ENCODE measurements at places on chromosomes 16 and 17.

DNA sequence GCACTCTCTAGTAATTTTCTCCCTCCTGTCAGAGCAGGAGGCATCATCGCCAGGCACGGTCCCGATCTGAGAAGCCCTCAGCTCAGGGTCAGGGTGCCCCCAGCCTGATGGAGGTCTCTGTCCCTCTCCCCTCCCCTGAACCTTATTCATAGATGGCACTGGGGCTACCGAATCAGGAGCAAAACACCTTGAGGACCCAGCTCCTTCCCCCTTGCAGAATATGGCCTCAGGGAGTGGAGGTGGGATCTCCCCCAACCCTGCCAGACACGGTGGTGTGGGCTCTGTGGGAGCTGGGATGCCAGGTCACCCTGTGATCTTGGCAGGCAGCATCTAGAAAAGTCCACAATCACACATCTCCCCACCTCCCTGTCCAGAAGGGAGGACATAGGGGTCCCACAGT is 2.5 kb downstream of the CPNE2 start:
- no peak for DNase-seq

- DNase-seq = no peak
Measured at GRCh38 chr16:51002881-51003490, 148.1 kb downstream of the SALL1 start.

DNA sequence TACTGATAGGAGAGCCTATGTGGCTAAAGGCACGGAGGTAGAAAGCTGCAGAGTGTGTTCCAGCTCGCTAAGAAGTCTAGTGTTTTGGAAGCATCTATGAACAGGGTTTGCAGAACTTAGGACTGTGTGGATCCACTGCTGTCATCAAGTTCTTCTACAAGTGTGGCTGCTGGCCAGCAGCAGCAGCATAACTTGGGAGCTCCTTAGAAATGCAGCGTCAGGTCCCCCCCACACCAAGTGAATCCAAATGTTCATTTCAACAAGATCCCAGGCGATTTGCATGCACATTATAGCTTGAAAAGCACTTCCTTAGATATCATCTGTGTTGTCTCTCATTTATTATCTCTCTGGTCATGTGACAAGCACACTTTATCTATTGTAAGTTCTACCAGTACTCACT is 131.9 kb upstream of the SHISA6 start:
- no peak for DNase-seq

DNA sequence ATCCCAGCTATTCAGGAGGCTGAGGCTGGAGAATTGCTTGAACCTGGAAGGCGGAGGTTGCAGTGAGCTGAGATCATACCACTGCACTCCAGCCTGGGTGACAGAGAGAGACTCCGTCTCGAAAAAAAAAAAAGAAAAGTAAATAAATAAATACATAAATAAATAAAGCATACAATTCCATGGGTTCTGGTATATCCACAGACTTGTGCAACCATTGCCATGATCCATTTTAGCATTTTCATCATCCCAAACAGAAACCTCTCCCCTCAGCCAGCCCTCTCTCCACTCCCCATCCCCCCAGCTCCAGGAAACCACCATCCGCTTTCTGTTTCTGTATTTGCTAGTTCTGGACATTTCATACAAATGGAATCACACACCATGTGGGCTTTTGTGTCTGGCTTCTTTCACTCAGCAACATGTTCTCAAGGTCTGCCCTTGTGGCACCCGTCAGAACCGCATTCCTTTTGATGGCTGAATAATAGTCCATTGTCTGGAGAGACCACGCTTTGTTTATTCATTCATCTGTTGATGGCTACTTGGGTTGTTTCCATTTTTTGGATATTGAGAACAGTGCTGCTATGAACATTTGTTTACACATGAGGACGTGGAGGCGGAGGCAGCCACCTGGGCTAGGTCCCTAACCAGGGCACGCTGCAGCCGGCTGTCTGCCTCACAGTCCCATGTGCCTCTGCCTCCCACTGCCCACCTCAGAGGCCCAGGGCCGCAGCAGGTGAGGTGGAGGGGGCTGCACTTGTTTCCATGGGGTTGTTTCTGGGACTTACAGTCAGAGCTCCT is 76.2 kb downstream of the NT5M start:
- DNase-seq = no peak

- DNase-seq = peak; percentile 59
Measured at GRCh38 chr17:17694169-17695081, 13.2 kb downstream of the RAI1 start.

GRCh38 chr16:25093208-25094061 is 18.1 kb upstream of the LCMT1 start:
- no peak for DNase-seq

DNA sequence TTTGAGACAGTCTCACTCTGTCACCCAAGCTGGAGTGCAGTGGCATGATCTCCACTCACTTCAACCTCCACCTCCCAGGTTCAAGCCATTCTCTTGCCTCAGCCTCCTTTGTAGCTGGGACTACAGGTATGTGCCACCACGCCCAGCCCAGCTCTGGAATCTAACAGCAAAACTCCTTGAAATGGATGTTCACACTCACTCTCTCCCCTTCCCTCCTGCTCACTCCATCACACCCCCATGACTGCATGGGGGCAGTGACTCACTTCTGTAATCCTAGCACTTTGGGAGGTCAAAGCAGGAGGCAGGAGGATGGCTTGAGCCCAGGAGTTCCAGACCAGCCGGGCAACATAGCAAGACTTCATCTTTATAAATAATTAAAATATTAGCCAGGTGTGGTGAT is 11.1 kb upstream of the TFAP4 start:
- DNase-seq = no peak

- no peak for DNase-seq
Measured at GRCh38 chr17:11545696-11546095, 52.6 kb upstream of the DNAH9 start.

DNA sequence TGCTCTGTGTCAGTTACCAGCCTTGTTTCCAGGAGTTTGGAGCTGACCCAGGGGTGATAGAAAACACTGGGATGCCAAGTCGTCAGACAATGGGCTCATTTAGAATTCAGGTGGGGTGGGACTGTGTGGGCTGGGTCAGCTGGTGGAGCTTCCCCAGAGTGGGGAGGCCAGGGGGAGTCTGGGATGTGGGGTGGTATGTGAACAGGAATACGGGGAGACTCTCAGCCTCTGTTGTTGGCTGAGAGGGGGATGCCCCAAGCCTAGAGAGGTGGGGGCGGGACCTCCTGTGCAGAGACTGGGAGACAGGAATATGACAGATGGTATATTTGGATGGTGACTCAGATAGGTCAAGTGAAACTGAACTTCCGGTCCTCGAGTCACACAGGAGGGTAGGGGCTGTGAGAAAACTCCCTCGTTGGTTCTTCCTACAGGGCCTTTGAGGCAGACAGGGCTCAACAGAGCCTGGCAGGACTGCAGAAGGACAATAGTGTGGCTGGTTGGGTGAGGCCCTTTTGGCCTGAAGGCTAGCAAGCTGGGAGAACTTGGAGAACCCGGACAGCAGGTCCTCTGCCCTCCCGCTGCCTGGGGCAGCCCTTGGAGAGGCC is 23.7 kb downstream of the CDH1 start:
- DNase-seq = no peak

DNA sequence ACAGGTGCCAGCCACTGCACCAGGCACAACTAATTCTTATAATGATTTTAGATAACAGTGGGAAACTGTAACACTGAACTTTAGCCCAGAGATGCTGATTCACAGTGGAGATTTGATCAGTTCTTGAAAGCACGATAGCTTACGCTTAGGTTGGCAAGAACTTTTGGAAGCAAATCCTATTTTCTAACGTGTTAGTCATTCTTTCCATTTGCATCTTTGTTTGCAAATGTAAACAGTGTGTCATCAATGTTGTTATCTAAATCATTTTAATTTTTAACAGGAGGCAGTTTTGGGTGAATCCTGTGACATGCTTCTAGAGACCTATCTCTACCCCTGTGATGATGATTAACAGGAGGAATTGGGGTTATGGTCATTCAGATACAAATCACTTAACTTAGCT is 35.7 kb upstream of the GNA13 start:
- no peak for DNase-seq

- peak; percentile 57 for DNase-seq
Measured at GRCh38 chr16:67842509-67843342, 606 bp downstream of the THAP11 start.

DNA sequence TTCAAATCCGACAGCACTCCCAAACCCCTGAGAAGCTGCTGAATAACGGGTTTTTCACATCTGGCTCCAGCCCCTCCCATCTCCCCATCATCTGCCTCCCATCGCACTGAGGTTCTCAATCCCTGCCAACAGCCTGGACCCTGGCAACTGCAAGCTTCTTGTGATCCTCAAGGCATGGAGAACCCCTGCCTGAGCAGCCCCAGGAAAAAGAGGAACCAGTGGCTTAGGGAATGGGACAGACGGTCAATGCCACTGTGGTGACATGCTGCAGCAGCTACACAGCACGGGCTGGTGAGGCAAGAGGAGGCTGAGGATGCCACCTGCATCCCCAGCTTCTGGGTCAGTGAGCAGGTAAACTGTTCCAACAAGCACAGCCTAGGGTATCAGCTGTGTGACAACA is 3.3 kb upstream of the MBTPS1 start:
- DNase-seq = no peak

- no peak for DNase-seq
Measured at GRCh38 chr16:50591800-50592771, 43.9 kb downstream of the NKD1 start.
